Activated T-helper 1 cell treated with anti-CD3 and anti-CD28 coated beads, Interleukin-12 subunit alpha, Interleukin-12 subunit beta, Interleukin-2, Interleukin-4 antibody, amounts not matched to agents 30 ng/mL and 10 ng/mL and 1 ng/mL, durations not matched to agents 14 hours and 24 hours and 36 hours (primary cell): ENCODE measurements at places on chromosomes 5 and 9. TPM values are rescaled to one million over a fixed set of nuclear protein-coding genes. Genes with fewer than 3 reads are reported as not detected.

DNA sequence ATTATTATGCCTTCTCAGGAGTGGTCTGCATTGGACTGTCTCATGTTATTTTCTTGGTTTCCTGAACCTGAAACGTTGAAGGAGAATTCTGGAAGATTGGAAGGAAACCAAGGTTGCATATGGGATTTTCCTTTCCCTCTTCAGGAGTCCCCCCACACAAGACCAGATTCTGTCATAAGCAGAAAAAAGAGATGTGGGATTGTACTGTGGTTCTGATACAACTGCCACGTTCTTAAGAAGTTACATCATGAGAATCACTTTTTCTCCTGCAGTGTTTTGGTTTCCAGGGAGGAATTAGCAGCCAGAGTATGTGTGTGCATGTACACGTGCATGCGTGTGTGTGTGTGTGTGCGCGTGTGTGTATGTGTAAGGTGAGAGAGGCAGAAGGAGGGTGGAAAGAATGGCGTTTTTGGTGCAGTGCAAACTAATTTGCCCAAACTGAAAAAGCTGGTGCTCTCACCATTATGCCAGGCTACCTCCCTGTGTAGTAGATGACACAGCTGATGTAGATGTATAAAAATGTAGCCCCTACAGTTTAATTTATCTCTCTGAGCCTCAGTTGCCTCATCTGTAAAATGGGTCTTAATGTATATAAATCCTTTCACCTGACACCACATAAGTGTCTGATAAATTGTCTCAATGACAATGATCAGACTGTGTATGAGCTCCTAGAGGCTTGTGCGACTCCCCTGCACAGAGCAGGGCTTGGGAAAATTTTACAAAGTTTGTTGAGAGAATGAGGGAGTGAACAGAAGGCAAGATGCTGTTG lies 38.6 kb downstream of the RALGPS1 start:
- peaks cover 8% of the 10 kb centered on the region for H3K27me3 ChIP-seq
- no peak for DNase-seq
- H3K4me3 ChIP-seq, result no peak overlapping the region
- H3K4me1 ChIP-seq, result no peaks in the 10 kb centered on the region
- H3K27ac ChIP-seq, result no peak overlapping the region

The EXOSC3 gene
- total RNA-seq, result 94.8 and 116 TPM in 2 replicates

DNA sequence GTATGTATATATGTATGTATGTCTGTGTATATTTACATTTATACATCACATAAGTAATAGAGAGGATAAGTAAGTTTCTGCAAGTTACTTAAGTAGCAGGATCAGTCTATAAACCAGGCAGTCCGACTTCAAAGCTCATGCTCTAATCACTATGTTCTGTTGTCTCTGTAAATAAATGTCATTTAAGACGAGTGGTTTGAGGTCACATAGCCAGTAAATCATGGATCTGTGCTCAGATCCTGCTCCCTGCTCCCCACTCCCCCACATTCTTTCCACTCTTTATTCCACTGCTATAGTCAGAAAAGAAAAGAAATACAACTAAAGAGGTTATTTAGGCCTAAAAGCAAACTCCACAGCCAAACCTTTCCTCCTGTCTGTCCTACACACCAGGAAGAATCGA lies 90.4 kb downstream of the SERINC5 start:
- H3K27ac ChIP-seq, result no peak overlapping the region
- H3K4me3 ChIP-seq, result no peak overlapping the region
- H3K4me1 ChIP-seq, result peaks cover 6% of the 10 kb centered on the region
- no peaks in the 10 kb centered on the region for H3K27me3 ChIP-seq
- H3K36me3 ChIP-seq, result peaks cover 63% of the 10 kb centered on the region

The UTP15 gene
- 61.0 and 64.1 TPM in 2 replicates for total RNA-seq

GRCh38 chr5:124180875-124181461 lies 565.5 kb downstream of the ZNF608 start:
- no peak overlapping the region for H3K27ac ChIP-seq
- no peaks in the 10 kb centered on the region for H3K36me3 ChIP-seq
- DNase-seq, result no peak

DNA sequence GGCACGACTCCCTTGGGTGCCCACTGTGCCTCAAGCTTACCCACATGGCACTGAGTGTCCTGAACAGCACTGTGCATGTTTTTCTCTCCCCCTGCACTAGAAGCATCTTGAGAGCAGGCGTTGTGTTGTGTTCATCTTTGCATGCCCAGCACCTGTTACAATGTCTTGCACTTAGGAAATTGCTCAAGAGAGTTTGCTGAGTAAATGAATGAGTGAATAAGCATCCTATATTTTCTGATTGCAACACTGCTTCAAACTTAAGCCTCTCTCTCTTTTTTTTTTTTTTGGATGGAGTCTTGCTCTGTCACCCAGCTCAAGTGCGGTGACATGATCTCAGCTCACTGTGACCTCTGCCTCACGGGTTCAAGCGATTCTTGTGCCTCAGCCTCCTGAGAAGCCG lies 94.5 kb downstream of the LMNB1 start:
- H3K36me3 ChIP-seq, result peaks cover 2% of the 10 kb centered on the region
- no peak overlapping the region for H3K4me3 ChIP-seq
- no peaks in the 10 kb centered on the region for H3K27me3 ChIP-seq
- DNase-seq, result no peak

The LCN12 gene
- total RNA-seq, result 1.8 and 1.9 TPM in 2 replicates

The N4BP3 gene
- 1.8 TPM in 2 replicates for total RNA-seq

GRCh38 chr5:39755452-39755851 lies 330.7 kb upstream of the DAB2 start:
- H3K4me3 ChIP-seq, result no peak overlapping the region
- H3K27ac ChIP-seq, result no peak overlapping the region
- no peak for DNase-seq
- no peaks in the 10 kb centered on the region for H3K27me3 ChIP-seq
- H3K4me1 ChIP-seq, result no peaks in the 10 kb centered on the region
- no peaks in the 10 kb centered on the region for H3K36me3 ChIP-seq

DNA sequence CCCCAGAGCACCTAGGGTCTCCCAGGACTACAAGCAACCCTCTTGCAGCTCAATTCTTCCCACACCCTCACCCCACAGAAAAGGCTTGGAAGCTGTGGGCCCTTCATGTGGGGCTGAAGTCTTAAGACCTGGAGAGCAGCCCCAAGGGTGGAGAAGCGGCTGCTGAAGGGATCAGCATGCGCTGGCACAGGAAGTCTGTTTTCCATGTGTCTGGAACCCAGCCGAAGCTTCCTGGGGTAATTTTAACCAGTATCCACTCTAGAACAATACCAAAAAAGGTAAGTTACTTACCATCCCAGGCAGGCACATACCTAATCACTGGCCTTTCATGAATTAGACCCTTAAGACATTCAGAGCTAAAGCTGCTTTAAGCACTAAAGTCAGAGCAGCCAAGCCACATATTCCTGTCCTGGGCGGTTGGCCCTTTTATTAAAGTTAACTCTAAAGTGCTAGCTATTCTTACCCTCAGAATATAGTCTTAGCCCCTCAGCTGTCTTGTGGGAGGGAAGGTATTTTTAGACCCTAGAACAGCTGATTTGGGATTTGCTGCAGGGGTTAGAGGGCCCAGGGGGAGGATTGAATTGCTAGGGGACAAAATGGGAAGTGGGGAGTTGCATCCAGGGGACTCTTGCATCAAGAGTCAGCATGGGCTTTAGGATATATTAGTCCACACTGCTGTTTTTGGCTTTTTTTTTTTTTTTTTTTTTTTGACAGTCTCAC lies 6.9 kb downstream of the IL17B start:
- H3K36me3 ChIP-seq, result peaks cover 6% of the 10 kb centered on the region
- no peak overlapping the region for H3K27ac ChIP-seq
- H3K4me1 ChIP-seq, result peaks cover 17% of the 10 kb centered on the region
- H3K27me3 ChIP-seq, result peaks cover 2% of the 10 kb centered on the region
- H3K4me3 ChIP-seq, result no peak overlapping the region
